ENCODE measurements at places on chromosomes 5 and 9.

DNA sequence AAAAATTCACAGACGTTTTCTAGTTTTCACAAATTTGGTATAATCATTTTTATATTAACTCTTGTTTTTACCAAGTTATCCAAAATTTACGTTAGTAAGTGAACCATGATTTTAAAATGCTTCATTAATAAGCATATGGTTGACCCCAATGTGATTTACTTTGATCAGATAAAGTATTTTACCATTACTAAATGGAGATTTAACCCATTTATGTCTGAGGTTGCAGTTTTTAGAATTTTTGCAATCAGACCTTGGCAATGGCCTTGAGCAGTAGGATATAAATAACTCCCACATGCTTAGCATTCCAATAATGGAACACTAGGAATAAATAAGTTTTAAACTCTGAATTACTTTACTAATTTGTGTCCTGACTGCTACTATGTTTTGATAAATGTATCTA lies 84.6 kb downstream of the NDUFS4 start:
- no peak for DNase-seq

GRCh38 chr5:531101-531748 lies 7.0 kb upstream of the SLC9A3 start:
- DNase-seq: no peak

- peak; percentile 19 for DNase-seq
These were observed 11.9 kb upstream of the TNIP1 start for GRCh38 chr5:151092762-151093161.

GRCh38 chr5:120869831-120870230 lies 405.7 kb downstream of the PRR16 start:
- DNase-seq: no peak

- no peak for DNase-seq
These were observed 31.1 kb downstream of the KCNIP1 start for GRCh38 chr5:170534941-170535340.

- no peak for DNase-seq
These were observed 31.1 kb upstream of the DUSP1 start for GRCh38 chr5:172802112-172802511.

DNA sequence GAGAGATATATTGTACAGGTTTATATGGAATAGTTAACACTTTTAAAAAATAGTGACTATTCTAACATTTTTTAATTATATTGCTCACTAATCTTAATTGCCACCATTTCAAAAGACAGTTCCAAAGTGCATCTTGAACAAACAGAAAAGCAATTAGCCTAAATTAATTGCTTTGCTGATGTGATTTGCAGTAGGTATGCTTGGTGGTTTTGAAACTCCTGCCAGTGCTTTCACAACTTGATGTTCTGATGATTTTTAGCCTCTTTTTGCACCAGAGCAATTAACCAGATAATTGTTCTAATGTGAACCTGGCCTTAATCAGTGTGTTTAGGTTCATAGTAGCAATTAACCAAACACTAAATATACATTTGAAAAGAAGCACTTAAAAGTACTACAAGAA lies 207.6 kb downstream of the FBXL17 start:
- DNase-seq: no peak

Measured in SIG-M5 (cell line).